CD4-positive, alpha-beta T cell treated with Interleukin-17A for 1 hour (primary cell): ENCODE measurements at places on chromosomes 12 and 14.

DNA sequence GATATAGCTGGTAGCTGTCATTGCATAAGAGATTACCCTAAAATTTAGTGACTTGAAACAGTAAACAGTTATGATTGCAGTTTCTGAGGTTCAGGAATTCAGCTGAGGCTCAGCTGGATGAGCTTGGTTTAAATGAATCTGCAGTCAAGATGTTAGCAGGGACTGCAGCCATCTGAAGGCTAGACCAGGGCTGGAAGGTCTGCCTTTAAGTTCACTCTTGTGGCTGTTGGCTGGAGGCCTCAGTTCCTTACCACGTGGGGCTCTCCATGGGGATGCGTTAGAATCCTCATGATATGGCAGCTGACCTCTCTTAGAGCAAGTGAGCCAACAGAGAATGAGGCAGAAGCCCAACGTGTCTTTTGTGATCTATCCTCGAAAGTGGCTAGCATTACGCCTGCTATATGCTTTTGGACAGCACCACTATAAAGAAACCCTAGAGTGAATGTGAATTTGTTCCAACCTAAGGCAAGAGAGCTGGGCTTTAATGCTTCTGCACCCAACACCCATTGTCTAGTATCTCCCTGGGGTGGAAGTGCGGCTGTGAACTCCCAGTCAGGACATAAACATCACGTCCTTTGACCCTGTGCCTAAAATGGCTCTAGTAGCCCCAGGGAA lies 26.0 kb downstream of the HSPB8 start:
- no peak for DNase-seq

GRCh38 chr14:89502966-89503365 lies 85.9 kb upstream of the FOXN3 start:
- no peak for DNase-seq

DNA sequence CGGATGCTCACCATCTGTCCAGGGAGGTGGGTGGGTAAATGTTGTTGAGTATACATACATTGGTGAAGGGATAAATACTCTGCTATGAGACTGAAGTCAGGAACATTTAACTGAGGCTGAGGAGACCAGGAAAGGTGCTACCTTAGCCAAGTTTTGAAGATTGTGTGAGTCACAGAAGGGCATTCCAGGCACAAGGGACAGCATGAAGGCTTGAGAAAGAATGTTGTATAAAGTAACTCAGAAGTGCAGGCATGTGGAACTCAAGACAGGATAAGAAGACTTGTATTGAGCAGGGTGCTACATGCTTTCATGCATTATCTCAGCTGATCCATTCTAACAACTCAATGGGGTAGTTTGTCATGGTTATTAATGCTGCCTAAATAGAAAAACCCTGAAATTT lies 112.7 kb downstream of the IPO8 start:
- no peak for DNase-seq

- no peak for DNase-seq
Observed at GRCh38 chr12:54287261-54288157, 7.0 kb downstream of the HNRNPA1 start.

DNA sequence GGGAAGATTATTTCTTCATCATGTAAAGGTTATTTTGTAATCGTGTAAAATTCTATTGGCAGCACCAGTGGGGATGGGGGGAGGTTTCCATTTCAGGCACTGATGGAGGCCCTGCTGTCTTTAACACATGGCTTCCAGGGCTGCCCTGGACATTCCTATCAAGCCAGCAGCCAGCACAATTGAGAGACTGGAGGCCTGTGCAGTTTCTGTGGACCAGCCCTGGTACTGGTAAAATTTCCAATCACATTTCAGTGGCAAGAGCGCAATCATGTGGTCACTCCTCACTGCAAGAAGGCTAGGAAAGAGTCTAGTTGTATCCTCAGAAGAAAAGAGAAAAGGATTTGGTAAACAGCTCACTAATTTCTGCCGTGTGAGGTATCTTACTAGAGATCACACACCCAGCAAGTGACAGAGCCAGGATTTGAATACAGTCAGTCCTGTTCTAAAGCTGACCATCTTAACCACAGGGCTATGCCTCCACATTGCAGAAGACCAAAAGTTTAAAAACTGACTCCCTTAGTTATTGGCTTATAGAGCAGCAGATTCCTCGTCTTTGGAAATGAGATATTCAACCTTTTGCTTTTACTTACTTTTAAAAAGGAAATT lies 179.4 kb upstream of the ARHGAP5 start:
- no peak for DNase-seq

GRCh38 chr12:100484183-100484886 lies 10.7 kb downstream of the NR1H4 start:
- no peak for DNase-seq

GRCh38 chr14:99260587-99261551 lies 11.1 kb downstream of the BCL11B start:
- peak; percentile 80 for DNase-seq

DNA sequence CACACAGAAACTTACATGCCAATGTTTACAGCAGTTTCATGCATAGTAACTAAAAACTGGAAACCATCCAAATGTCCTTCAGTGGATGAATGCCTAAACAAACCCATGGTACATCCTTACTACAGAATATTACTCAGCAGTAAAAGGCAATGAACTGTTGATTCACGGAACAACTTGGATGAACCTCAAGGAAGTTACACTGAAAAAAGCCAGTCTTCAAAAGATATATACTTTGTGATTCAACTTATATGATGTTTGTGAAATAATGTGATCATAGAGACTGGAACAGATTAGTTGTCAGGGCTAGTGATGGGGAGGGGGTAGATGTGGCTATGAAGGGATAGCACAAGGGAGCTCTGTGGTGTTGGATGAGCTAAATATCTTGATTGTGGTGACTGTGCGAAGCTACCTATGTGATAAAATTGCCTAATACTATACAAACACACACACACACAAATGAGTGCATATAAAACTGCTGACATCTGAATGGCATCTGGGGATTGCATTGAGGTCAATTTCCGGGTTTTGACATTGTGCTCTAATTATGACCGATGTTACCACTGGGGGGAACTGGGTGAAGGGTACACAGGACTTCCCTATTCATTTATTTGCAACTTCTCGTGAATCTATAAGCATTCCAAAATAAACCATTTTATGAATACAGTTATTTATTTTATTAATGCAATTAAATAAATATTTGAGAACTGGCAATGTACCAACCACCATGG lies 94.3 kb downstream of the RIN3 start:
- no peak for DNase-seq
